ENCODE measurements at places on chromosomes 7 and 10.

DNA sequence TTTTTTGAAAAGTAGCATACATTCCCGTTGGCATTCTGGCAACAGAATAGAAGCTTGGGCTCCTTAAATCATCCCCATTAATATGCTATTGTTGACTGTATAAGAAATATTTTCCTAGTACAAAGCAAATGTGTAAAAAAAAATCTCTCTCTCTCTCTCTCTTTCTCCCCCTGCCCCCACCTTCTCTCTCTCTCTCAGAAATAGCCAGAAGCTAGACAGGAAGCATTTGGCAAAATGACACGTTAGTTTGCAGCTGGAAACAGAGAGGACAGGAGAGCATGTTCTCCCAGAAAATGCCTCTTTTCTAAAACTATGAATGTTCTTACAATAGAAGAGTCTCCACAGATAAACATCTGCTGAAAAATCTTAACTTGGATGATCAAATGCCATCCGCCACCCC, 59.6 kb upstream of the AKR1E2 start:
- no peak for DNase-seq

GRCh38 chr7:115136796-115137443, 215.0 kb downstream of the MDFIC start:
- no peak for DNase-seq

GRCh38 chr7:128221929-128222403, 19.1 kb upstream of the LEP start:
- no peak for DNase-seq

DNA sequence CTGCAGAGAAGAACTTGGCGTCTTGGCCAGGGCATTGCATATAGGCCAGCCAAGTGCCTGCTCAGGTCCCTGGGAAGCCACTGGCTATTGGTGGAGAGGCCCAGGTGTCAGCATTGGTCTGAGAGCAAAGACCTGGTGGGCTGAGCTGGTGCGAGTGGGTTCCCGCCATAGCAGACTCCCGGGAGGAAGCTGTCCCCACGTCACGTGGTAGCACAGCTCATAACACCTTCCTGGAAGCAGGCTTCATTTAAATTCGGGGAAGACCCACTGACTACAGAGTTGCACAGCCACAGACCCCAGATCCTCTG, 130.5 kb downstream of the WDR37 start:
- no peak for DNase-seq

GRCh38 chr10:92290076-92290836, 622 bp downstream of the CPEB3 start:
- DNase-seq, result no peak

- peak; percentile 5 for DNase-seq
Measured at GRCh38 chr7:54581511-54581910, 39.3 kb downstream of the VSTM2A start.

- peak; percentile 61 for DNase-seq
Measured at GRCh38 chr7:41817386-41817785, 114.5 kb upstream of the INHBA start.

DNA sequence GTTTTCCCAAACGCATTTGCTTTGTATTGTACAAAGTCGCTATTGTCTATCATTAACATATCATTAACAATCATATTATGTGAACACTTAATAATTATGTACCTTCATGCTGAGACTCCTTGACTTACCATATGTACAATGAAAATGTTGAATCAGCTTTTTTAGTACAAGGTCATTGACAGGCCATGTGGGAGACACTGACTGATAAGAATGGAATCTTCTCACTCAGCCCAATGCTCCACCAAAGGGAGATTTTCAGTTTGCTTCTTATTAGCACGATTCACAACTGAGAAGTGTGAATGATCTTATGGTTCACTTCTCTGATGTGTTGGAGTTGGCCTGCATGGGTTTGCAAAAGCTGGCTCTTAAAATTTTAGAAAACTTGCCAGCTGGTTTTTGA, 253.5 kb upstream of the TEX47 start:
- DNase-seq, result no peak

GRCh38 chr7:30062587-30062986, 34.4 kb downstream of the PLEKHA8 start:
- DNase-seq, result no peak

GRCh38 chr7:47335557-47336471, 246.1 kb downstream of the TNS3 start:
- DNase-seq, result peak; percentile 68

- no peak for DNase-seq
Measured at GRCh38 chr10:70480239-70480861, 1.8 kb downstream of the PALD1 start.

- DNase-seq, result no peak
Measured at GRCh38 chr10:132138596-132138995, 48.2 kb upstream of the DPYSL4 start.

DNA sequence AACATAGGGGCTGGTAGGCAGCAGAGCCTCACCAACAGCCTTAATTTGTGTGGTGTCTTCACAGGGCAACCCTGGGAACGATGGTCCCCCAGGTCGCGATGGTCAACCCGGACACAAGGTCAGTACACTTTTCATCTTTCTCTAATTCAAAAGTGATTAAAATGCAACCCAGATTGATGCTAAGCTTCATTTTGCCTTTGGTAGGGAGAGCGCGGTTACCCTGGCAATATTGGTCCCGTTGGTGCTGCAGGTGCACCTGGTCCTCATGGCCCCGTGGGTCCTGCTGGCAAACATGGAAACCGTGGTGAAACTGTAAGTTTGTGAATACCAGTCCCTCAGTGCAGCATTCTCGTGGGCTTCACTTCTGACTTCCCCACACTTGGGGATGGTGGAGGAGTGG, 30.9 kb downstream of the COL1A2 start:
- DNase-seq, result no peak

GRCh38 chr10:97867220-97867800, 17.7 kb downstream of the GOLGA7B start:
- DNase-seq, result no peak

GRCh38 chr7:98774884-98775283, 94.9 kb downstream of the TMEM130 start:
- no peak for DNase-seq

GRCh38 chr7:98357751-98358161, 43.1 kb downstream of the BAIAP2L1 start:
- no peak for DNase-seq

DNA sequence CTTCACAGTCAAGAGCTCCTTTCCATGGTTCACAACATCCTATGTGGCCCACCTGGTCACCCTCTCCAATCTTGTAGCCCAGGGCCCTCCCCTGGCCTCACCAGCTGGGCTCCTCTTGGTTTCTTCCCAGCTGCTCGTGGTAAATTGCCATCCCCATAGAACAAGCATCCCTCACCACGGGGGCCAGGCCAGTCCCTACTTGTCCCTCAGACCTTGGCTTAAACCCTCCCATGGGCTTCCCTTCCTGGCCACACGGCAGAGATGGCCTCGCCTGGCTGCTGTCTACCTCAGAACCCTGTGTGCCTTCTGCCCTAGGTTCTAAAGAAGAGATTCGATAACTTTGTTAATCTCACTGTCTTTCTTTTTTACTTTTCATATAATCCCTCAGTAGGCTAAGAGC, 153.3 kb upstream of the TCERG1L start:
- DNase-seq, result no peak

- DNase-seq, result no peak
Measured at GRCh38 chr10:16280595-16280994, 156.2 kb upstream of the PTER start.

DNA sequence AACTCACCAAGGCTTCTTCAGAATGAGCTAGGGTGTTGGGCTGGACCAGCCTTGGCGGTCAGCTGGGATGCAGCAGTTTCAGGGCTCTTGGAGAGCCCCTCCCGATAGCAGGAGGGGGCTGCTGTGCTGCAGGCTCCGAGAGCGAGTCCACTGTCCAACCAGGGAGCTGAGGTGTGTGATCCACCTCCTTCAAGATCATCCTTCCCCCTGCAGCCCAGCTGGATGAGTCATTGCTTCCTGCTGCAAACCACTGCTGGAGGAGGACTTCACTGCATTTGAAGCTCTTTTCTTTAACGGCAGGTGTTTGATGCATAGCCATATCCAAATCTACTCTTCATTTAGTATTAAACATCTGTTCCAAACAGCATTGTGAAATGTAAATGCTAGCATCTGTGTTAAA, 54.2 kb upstream of the EBF3 start:
- DNase-seq, result no peak

DNA sequence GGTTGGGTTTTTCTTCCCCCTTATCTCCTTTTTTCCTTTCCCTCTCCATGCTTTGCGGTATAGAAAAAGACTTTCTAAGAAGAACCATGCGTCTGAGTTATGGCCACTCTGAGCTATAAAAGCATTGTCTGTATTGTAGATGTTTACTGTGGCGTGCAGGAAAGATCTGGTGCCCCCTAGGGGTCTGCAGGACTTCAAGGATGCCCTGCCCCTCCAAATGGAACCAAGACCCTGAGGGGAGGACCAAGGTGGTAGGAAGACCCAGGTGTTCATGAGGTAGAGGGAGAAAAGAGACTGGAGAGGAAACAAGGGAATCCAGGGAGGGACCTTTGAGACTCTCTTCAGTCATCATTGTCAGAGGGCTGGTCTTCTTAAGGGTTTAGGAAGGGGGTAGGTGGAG, 68.8 kb downstream of the CYP26A1 start:
- DNase-seq, result no peak

- no peak for DNase-seq
Measured at GRCh38 chr7:121107923-121108498, 119.5 kb downstream of the CPED1 start.

GRCh38 chr7:425794-426188, 93.9 kb downstream of the PDGFA start:
- DNase-seq, result no peak

GRCh38 chr7:16836481-16836880, 31.7 kb upstream of the AGR2 start:
- no peak for DNase-seq

DNA sequence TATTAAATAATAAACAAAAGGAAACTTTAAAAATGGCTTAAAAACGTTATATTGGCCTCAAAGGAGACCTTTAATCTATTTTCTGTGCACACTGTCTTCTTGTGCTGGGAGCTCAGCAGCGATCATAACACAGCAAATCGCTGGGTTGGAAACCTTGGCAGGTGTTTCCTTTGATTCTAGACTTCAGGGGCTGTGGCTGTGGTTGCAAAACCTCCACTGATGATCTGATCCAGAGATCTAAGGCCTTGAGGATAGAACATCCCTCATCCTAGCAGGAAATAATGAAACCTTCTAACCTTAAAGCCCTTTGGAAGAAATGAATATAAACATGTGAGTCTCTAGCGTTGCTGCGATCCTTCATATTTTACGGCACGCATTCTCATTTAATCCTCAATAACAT, 29.8 kb downstream of the CDHR3 start:
- no peak for DNase-seq

- DNase-seq, result no peak
Measured at GRCh38 chr10:81081887-81082620, 544.4 kb downstream of the SH2D4B start.

DNA sequence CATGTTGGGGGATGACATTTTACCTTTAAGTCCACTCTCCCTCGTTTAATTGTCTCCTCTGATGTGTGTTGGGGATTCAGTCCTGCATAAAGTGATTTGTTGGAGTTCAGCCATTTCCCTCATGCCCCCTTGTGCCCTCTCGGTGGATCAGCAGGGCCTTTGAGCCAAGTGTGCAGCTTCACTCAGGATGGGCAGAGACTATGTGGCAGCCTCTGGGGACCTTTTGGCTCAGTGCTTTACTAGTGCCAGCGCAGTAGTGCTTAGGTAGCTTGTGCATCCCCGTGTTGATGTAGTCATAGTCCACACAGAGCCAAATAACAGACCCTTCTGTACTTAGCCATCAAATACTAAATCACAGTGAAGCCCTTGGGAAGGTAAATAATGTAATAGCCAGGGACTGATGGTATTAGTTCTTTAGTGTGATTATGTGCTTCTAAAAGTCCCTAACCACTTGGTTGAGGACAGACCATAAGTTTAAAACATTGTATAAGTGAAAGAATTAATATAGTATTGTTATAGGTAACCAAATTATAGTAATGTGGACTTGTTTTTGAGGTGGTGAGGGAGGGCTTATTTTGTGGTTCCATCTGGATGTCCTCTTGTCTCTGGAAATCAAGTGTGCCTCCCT, 11.4 kb downstream of the BUB3 start:
- no peak for DNase-seq

- no peak for DNase-seq
Measured at GRCh38 chr10:1168763-1169162, 112.6 kb downstream of the WDR37 start.

DNA sequence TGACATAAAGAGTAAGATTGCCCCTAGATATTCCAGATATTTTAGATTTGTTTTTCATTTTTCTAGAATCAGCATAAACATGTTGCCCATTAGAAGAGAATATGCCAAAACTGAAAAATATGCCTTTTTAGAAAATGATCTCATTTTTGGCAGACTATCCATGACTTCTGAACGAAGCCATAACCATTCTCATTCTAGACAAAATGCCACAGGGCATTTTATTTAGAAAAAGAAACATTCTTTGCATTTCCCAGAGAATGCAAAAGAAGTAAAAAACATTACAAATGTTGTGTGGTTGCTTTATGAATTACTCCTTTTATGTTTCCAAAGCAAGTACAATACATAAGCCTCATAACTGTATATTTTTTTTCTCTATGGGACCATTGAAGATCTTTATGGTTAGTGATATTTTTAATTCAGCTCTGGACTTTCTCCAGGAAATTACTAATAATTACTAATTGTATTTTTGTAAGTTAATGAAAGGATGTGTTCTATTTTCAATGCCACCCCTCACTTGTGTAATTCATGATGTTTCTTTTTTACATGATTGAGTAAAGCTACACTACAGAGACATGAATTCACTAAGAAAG, 109.6 kb upstream of the SEM1 start:
- DNase-seq, result no peak

DNA sequence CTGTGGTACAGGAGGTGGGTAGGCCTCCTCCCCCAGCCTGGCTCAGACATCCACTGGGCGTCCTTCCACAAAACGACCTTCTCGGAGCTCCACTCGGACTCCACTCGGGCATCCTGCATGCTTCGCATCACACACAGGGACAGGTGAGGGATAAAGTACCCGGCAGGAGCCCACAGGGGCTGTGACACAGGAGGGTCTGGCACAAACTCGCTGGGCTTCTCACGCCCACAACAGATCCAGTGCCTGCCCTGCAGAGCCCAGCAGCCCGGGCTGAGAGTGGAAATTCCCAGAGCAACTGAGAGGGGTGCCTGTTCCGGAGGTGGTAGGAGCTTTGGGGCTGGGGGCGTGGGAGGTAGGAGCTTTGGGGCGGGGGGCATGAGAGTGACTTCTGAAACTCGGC, 108.4 kb downstream of the MKI67 start:
- DNase-seq, result no peak

- DNase-seq, result no peak
Measured at GRCh38 chr10:104033966-104034365, 51.7 kb downstream of the COL17A1 start.

DNA sequence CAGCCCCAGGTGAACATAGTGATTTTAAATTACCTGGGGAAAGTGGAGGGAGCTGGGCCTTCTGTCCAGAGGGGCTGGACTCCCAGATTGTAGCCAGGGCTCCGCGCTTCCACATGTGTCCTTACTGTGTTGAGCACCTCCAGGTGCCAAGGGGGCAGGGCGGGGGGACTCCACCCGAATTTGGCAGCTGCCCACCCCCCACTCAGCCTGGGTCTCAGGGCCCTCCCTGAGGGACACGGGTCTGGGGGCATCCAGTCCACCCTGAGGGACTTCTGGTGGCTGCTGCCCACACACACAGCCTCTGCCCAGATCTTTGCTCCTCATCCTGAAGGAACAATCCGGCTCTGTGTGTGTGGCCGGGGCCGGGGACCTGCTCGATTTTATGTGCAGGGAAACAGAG, 28.2 kb upstream of the ADGRA1 start:
- DNase-seq, result no peak

GRCh38 chr10:44650691-44651661, 260.2 kb upstream of the TMEM72 start:
- DNase-seq, result no peak

GRCh38 chr10:81027223-81027622, 489.5 kb downstream of the SH2D4B start:
- no peak for DNase-seq
